ENCODE measurements at places on chromosomes 4 and X.
A peak's percentile ranks its signal among the peaks of the same experiment; 100 is the strongest.

DNA sequence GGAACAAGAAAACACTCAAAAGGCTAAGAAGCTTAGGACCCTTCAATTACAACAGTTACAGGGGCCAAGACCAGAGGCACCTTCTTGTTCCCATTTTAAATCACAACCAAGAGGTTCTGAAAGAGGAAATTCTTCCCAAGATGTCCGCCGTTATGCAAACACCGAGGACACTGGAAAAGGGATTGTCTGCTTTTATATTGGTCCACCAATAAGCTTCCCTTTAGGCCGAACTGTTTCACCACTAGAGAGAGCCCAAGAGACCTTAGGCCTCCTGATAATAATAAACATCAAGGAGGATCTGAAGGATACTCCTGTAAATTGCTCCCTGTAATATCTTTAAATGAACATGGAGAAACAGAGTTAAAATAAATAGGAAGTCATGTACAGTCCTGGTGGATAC is 92.6 kb upstream of the NLRP2B start:
- no peak overlapping the region for H3K4me3 ChIP-seq
- H3K27ac ChIP-seq: no peak overlapping the region
- H3K27me3 ChIP-seq: no peaks in the 10 kb centered on the region
- DNase-seq: no peak

GRCh38 chrX:130100180-130100579 is 10.1 kb downstream of the ELF4 start:
- H3K27me3 ChIP-seq: peaks cover 4% of the 10 kb centered on the region
- H3K27ac ChIP-seq: no peak overlapping the region
- H3K4me1 ChIP-seq: peaks cover 1% of the 10 kb centered on the region
- no peak for DNase-seq

- H3K27me3 ChIP-seq: no peaks in the 10 kb centered on the region
- peaks cover 45% of the 10 kb centered on the region for H3K4me1 ChIP-seq
- no peaks in the 10 kb centered on the region for H3K36me3 ChIP-seq
Observed at GRCh38 chr4:159047478-159048165, 55.3 kb upstream of the RAPGEF2 start.

GRCh38 chr4:142405695-142406498 is 440.2 kb downstream of the INPP4B start:
- peaks cover 43% of the 10 kb centered on the region for H3K4me1 ChIP-seq
- peak overlapping the region; percentile 1 for H3K27ac ChIP-seq
- peak overlapping the region; percentile 90 for H3K4me3 ChIP-seq
- H3K36me3 ChIP-seq: no peaks in the 10 kb centered on the region
- H3K27me3 ChIP-seq: no peaks in the 10 kb centered on the region

GRCh38 chr4:98652996-98653395 is 5.4 kb downstream of the TSPAN5 start:
- H3K27me3 ChIP-seq: no peaks in the 10 kb centered on the region
- DNase-seq: no peak
- peaks cover 40% of the 10 kb centered on the region for H3K4me1 ChIP-seq
- peak overlapping the region; percentile 6 for H3K27ac ChIP-seq
- peaks cover 15% of the 10 kb centered on the region for H3K36me3 ChIP-seq
- H3K4me3 ChIP-seq: no peak overlapping the region

DNA sequence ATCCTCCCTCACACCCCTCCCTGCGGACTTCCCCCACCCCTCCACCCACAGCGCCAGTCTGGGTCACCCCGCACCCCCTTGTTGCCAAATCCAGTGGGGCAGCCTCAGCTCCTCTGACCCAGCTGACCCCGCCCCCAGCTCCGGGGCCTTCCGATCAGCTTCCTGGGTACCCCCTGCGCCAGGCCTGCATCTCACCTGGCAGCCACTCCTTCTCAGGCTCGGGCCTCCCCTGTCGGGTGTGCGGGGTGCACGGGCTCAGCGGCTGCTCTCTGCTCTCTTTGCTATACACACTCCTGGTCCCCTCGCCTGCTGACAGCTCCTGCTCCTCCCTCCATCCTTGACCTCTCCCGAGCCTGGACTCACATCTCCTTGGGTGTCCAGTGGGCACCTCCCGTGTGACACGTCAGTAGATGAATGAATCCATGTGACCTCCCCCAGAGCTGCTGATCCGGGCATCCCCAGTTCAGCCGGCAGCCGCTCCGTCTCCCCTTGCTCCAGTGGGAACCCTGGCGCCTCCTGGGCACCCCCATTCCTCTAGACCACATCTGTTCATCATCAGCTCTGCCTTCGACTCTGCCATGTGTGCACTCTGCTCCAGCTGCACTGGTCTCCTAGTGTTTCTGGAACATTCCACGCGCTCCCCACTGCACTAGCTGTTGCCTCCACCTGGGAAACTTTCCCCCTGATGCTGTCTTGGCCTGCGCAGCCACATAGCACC is 9.9 kb downstream of the CFAP99 start:
- peak overlapping the region; percentile 16 for H3K27ac ChIP-seq
- H3K36me3 ChIP-seq: no peaks in the 10 kb centered on the region
- H3K27me3 ChIP-seq: peaks cover 5% of the 10 kb centered on the region
- peaks cover 6% of the 10 kb centered on the region for H3K4me1 ChIP-seq
- DNase-seq: no peak
- no peak overlapping the region for H3K4me3 ChIP-seq

- peaks cover 43% of the 10 kb centered on the region for H3K4me1 ChIP-seq
- H3K36me3 ChIP-seq: peaks cover 7% of the 10 kb centered on the region
- no peaks in the 10 kb centered on the region for H3K27me3 ChIP-seq
- H3K4me3 ChIP-seq: peak overlapping the region; percentile 3
- no peak for DNase-seq
- no peak overlapping the region for H3K27ac ChIP-seq
Observed at GRCh38 chr4:19030048-19030447, 1008.5 kb upstream of the LCORL start.
